ENCODE measurements at places on chromosomes 4 and X. TPM values are rescaled to one million over a fixed set of nuclear protein-coding genes. Genes with fewer than 3 reads are reported as not detected.

Gene SSX5
- not detected for total RNA-seq

Gene DGAT2L6
- not detected for total RNA-seq

Gene TENM3
- 38.1 TPM for total RNA-seq

Gene OTUD4
- 35.2 TPM for total RNA-seq

Gene POU3F4
- total RNA-seq = not detected
